ENCODE measurements at places on chromosomes 2 and 18. TPM values are rescaled to one million over a fixed set of nuclear protein-coding genes. Genes with fewer than 3 reads are reported as not detected.

Gene OSBPL1A
- 2.6 TPM for polyA plus RNA-seq

Gene CHRNG
- polyA plus RNA-seq: 0.26 TPM

Gene UGT1A8
- not detected for polyA plus RNA-seq

Gene IL36G
- polyA plus RNA-seq: not detected

Gene CCDC150
- polyA plus RNA-seq: not detected

Gene CXCR2
- polyA plus RNA-seq: not detected

Gene MAPK4
- polyA plus RNA-seq: not detected

Gene SPDYA
- not detected for polyA plus RNA-seq

Gene IDH1
- polyA plus RNA-seq: 1.8 TPM

Gene LRP2
- polyA plus RNA-seq: not detected

Gene RNF152
- polyA plus RNA-seq: not detected

Gene MAL
- polyA plus RNA-seq: 408 TPM

Gene CPO
- not detected for polyA plus RNA-seq

Gene HOXD1
- not detected for polyA plus RNA-seq

Gene SPEG
- 0.76 TPM for polyA plus RNA-seq

Gene KDSR
- polyA plus RNA-seq: 62.4 TPM

Gene LINC00305
- not detected for polyA plus RNA-seq

Measured in naive thymus-derived CD4-positive, alpha-beta T cell (primary cell).